ENCODE measurements at places on chromosomes 6 and 20. TPM values are rescaled to one million over a fixed set of nuclear protein-coding genes. Genes with fewer than 3 reads are reported as not detected.

Gene DEFB132
- total RNA-seq = not detected

Gene ECT2L
- total RNA-seq = not detected

Gene SPATS1
- total RNA-seq = 0.45 TPM

Gene SDHAF4
- 9.5 TPM for total RNA-seq

Gene PNLDC1
- total RNA-seq = 0.18 TPM

Gene PXDC1
- total RNA-seq = 50.8 TPM

Gene CASP8AP2
- total RNA-seq = 16.4 TPM

Gene MCCD1
- not detected for total RNA-seq

Gene GPRC6A
- total RNA-seq = not detected

Gene CD93
- total RNA-seq = 71.2 TPM

Gene OR2B6
- not detected for total RNA-seq

Gene CASS4
- 14.4 TPM for total RNA-seq
